ENCODE measurements at places on chromosomes 7 and 10.
A peak's percentile ranks its signal among the peaks of the same experiment; 100 is the strongest.

- DNase-seq = no peak
These were observed 26.0 kb downstream of the LEP start for GRCh38 chr7:128266883-128267594.

GRCh38 chr10:535952-536351 lies 153.5 kb downstream of the DIP2C start:
- no peak for DNase-seq

GRCh38 chr7:22841954-22842353 lies 19.3 kb upstream of the TOMM7 start:
- DNase-seq = no peak

DNA sequence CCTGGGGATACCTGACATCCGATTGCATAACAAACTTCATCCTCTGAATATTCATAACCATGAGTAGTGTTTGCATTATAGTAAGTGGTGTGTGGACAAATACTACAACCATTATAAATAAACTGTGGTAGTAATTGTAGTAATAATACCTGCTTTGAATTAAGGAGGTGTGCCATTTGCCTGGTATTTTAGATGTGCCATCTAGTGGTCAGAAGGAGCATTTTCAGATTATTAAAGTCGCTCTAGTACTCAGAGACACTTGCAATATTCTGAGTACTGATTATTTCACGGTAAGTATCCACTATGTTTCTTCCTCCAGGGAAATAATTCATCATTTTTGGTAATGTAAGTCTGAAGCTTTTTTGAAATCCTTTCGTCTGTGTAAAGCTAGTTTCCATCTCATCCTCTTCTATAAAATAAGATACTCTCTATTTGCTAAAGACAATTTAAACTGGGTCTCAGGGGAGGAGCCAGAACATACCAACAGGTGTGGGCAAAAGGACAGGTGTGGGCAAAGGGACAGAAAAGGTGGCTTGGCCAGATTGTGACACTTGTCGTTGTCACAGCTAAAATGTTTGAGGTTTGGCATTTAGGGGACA lies 115.3 kb upstream of the WDR11 start:
- DNase-seq = no peak

DNA sequence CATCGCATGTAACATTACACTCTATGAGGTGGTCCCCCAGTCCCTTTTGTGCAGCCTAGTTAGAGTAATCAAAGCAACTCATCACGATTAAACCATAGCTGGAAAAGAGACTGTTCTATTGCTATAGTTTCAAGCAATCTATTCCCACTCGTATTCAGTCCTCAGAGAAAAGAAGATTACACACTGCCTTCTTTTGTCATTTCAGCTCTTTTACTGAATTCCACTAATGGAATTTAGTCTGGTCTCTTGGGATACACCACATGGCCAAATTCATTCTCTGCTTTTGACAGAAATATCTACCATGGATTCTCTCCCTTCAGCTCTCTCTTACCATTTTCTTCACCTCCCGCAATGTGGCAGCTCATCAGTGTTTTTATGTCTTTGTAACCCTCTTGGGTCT lies 108.9 kb upstream of the HDAC9 start:
- no peak for DNase-seq

DNA sequence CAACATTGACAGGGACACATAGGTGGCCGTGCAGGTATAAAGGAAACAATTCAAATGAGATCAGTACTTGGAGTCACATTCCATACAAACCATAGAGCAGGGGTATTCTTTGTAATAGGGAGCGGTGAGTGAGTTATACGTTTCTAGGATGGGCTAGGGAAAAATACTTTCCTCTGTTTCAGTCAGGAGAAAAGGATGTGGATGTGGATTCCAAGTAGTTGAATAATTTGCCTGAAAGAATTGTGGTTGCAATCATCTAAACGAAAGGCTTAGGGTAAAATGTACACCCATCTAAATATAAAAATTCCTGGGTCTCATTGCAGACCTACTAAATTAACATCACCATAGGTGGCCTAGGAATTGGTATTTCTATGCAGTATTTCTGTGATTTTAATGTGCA lies 270.7 kb upstream of the IGFBP3 start:
- DNase-seq = no peak

- no peak for DNase-seq
These were observed 779.3 kb downstream of the INHBA start for GRCh38 chr7:40923626-40924025.

- DNase-seq = no peak
These were observed 85.5 kb downstream of the LCOR start for GRCh38 chr10:96917628-96918027.

DNA sequence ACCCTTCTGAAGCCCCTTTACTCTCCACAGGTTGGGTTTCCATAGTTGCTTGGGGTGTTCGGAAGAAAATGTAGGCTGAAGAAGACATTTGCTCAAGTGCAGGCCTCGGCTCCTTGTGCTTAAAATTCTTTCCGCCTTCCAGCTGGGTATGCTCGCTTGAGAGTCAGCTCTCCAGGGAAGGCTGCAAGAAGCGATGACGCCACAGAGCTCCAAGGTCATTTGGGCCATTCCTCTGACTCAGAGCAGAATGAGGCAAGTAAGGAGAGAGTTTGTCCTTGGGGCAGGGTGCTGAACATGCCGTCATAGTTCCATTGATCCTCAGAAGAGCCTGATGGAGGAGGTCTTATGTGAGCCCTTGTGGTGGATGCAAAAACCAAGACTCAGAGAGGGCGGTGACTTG lies 27.4 kb upstream of the HSPA12A start:
- DNase-seq = no peak

DNA sequence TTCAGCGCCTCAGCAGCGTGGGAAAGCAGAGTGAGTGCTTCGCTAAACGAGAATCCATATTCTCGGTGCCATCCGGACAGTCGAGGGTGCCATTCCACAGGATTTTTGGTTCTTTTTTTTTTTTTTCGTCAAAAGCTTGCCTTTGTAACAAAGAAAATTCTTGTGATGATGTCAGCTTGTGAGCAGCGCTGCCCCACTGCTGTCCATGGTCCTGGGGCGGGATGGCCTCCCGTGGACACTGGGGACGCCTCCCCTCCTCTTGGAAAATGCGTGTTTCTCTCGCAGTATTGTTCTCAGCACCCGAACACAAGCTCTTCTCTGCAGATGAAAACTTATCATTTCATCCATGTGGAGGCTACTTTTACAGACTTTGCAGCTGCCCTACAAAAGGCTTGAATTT lies 477.4 kb downstream of the TCERG1L start:
- DNase-seq = no peak

DNA sequence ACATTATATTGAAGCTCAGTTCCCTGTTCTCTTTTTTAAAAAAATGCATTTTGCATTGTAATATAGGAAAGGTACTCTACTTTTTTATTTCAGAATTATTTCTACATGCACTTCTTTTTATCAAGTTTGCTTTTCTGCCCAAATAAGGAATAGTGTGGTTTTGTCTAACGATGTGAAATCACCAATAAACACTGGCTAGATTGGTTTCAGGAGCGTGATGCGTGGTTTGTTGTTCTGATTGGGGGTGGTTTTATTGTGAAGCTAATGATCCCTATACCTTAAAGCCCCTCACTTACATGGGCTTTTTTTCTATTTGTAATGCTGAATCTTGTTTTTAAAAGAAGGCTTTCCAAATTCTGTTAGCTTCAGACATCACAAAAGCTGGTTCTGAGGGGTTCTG lies 17.6 kb downstream of the ENTPD7 start:
- no peak for DNase-seq

- DNase-seq = peak; percentile 5
These were observed 16.0 kb downstream of the MYOZ1 start for GRCh38 chr10:73625004-73625883.

Measured in effector memory CD4-positive, alpha-beta T cell (primary cell).